ENCODE measurements at places on chromosomes 1 and 21. TPM values are rescaled to one million over a fixed set of nuclear protein-coding genes. Genes with fewer than 3 reads are reported as not detected.

The ZBTB7B gene
- 52.0 TPM for polyA plus RNA-seq

The RIPPLY3 gene
- 0.48 TPM for polyA plus RNA-seq

The DNAJC6 gene
- 2.9 TPM for polyA plus RNA-seq

The LAMC1 gene
- polyA plus RNA-seq = 178 TPM

The RPTN gene
- polyA plus RNA-seq = not detected

The CLCNKA gene
- 0.09 TPM for polyA plus RNA-seq

GRCh38 chr1:57072401-57073110, 106.7 kb upstream of the C8B start:
- no peak for DNase-seq

- no peak for DNase-seq
Observed at GRCh38 chr1:11728126-11728806, 7.7 kb upstream of the AGTRAP start.

- no peak for DNase-seq
Observed at GRCh38 chr1:150562446-150563339, 13.5 kb downstream of the ADAMTSL4 start.

DNA sequence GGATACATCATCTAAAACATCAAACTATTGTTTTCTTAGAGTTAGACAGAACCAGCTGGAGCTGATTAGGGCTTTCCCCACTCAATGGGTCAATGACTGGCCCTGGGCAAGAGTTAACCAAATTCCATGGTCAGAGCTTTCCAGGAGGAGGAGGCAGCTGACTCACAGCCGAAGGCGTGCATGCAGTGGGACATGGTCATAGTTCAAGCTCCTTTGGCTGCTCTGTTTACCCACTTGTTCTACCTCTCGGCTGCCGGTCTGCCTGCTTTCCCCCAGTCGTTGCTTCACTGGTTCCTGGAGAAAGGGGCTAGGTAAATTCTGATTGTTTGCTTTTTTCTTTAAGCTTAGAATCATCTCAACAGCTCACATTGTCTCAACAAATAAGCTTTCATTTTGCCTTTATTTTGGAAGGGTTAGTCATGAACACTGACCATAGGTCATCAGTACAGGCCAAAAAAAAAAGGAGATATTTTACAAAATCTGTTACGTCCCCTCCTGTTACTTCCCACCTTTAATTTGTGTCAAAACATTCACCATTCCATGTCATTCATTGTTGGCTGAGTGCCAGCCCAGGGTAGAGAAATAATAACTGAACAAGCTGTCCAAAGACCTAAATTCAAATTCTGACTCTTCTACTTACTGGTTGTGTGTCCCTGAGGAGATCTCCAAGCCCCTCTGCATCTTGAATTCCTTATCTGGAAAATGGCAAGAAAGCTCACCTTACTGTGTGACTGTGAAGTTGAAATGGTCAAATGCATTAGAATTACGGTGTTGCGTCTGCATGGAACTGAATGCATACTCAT, 12.0 kb downstream of the MAB21L3 start:
- no peak for DNase-seq

- DNase-seq = no peak
Observed at GRCh38 chr1:15020943-15021745, 132.4 kb upstream of the TMEM51 start.

DNA sequence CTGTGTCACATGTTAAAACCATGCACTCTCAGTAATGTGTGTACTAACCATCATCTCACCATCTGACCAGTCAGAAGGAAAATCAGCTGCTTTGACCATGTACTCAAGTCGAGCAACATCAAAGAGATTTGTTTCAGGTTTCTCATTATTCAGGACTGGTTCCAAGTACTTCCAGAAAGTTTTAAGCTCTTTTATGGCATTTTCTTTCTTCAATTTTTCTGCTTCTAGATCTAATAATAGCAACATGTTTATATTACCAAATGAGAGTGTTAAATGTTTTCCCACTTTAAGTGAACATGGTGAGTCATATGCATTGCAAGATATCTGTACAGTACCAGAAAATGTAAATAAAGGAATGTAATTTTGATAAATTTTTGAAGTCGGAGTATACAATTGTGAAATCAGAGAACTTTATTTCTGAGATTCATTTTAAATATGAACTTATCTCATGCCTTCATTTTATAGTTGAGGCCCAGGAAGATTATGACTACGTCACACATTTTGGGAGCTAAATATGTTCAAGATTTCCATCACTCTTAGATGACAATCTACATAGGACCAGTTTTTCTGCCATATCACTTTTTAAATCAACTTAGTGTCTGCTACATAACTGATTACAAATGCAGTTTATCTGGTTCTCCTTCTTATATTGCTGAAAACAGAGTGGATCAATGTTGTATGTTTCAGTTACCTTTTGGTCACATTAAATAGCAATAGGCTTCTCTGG, 87.2 kb downstream of the SPAG17 start:
- DNase-seq = no peak

- DNase-seq = no peak
Observed at GRCh38 chr21:14737922-14738321, 191.8 kb upstream of the SAMSN1 start.

GRCh38 chr1:45375104-45376090, 35.2 kb upstream of the MUTYH start:
- no peak for DNase-seq

GRCh38 chr1:58627221-58627620, 50.2 kb upstream of the TACSTD2 start:
- DNase-seq = no peak

DNA sequence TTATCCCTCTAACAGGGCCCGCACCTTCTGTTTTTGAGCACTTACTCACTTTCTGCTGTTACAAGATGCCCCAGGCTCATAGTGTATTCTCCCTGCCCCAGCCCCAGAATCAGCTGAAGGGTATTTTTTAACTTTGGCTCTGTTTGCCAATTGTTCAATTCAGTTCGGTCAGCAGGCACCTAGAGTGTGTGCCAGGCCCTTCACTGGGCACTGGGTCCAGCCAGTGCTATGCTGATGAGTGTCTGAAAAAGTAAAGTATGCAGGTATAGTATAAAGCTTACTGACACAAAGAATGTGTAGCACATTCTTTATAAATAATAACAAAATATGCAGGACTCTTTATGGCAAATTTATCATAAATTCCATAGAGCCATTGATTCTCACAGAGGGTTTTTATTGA, 35.0 kb downstream of the FHAD1 start:
- DNase-seq = no peak

- DNase-seq = no peak
Observed at GRCh38 chr21:44006017-44006619, 6.0 kb upstream of the TRAPPC10 start.

DNA sequence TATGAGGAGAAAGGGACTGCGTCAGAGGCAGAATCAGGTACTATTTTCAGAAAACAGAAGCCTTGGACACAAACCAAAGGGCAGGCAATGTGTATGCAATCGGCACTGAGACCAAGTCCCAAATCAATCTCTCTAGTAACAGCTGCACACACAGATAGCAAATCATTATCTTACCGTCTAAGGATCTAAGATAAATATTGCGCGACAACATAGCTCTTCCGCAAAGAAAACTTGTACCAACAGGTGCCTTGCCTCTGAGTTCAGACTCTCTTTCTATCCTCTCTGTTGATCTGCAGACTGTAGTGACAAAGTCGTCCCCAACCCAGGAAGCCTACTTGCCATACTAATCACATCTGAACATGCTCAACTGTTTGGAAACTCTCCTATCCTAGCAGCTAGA, 22.6 kb upstream of the SAMD13 start:
- DNase-seq = no peak

GRCh38 chr1:23869051-23869450, 961 bp upstream of the FUCA1 start:
- DNase-seq = no peak

- no peak for DNase-seq
Observed at GRCh38 chr1:192826791-192827546, 18.1 kb downstream of the RGS2 start.

All from urinary bladder (tissue), 4 donors.